ENCODE measurements at places on chromosomes 2 and 18.

- DNase-seq, result no peak
These were observed 141.9 kb downstream of the RIF1 start for GRCh38 chr2:151551556-151551955.

DNA sequence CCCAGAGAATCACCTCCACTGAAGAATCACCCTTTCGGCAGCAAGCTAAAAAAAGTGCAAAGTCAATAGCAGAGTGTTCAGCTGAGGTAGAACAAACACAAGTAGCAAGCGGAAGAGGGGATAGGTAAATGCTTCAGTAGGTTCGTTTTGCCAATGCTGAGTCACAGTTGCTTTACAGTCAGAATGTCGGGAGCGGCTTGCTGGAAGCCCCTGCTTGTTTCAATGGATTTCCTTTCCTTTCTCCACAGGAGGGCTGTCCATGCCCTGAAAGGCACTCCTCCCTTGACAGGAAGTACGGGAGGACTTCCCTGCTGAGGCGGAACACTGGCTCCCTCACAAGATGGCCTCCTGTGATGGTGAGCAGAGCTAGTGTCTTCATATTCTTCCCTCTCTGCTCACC is 146.2 kb upstream of the LYPD1 start:
- DNase-seq, result no peak

GRCh38 chr18:49273241-49273880 is 187.1 kb downstream of the DYM start:
- no peak for DNase-seq

GRCh38 chr2:221176667-221177066 is 395.4 kb downstream of the EPHA4 start:
- no peak for DNase-seq

DNA sequence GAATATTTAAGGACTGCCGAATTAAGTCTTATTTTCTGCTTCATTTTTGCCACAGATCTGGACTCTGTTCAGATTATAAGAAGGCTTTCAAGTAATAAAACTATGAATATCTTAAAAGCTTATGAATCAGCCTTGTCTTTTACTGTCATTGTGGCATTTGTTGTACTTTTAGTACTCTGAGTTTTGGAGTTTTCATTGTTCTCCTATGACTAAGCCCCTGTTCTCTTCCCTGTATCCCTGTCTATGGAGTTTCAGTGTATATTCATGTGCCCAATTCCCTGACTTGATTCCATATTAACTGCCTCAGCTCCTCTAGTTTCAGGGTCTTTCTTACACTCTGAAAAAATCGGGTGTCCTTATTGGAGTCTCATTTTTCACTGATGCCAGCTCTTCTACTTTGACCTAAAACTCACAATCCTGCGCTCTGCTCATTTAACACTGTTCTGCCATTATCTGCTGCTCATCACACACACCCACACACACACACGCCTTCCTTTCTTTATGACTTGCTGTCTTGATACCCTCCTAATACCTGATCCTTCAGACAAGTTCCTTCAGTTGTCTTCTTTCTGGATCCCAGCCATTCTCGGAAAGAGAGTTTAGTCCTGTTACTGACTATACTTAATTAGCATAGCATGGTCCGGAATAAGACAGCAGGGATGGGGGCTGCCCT is 511.8 kb downstream of the CPS1 start:
- no peak for DNase-seq

- DNase-seq, result no peak
These were observed 685.2 kb downstream of the DCC start for GRCh38 chr18:53025247-53025646.

DNA sequence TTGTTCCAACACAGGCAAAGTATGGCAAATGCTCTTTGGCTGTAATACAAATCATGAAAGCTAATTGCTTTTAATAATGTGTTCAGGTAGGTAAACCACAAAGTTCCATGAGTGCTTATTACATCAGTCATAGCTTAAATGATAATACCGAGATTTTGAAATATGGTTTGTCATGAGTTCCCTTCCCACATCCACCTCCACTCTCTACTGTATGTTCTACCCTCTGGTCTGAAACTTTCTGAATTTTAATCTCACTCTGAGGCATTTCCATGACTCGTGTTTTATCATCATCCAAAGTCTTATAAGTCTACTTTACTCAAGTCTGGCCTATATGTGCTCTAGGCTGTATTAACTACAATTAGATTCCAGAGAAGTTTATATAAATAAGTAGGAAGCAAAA is 354.8 kb downstream of the AKAIN1 start:
- DNase-seq, result no peak

- DNase-seq, result no peak
These were observed 590.8 kb upstream of the ID2 start for GRCh38 chr2:8090748-8091700.

- DNase-seq, result no peak
These were observed 147.6 kb upstream of the COPS8 start for GRCh38 chr2:236938126-236938525.

GRCh38 chr2:217972490-217972889 is 30.3 kb downstream of the TNS1 start:
- no peak for DNase-seq

- DNase-seq, result no peak
These were observed 52.9 kb downstream of the HK2 start for GRCh38 chr2:74886811-74887210.

- DNase-seq, result no peak
These were observed 5.1 kb upstream of the BCL11A start for GRCh38 chr2:60558536-60558935.

All from stimulated activated CD8-positive, alpha-beta memory T cell treated with anti-CD3 and anti-CD28 coated beads, Interleukin-4, amount 100 ng/mL, for 4 hours (primary cell).